ENCODE measurements at places on chromosomes 3 and 15. TPM values are rescaled to one million over a fixed set of nuclear protein-coding genes. Genes with fewer than 3 reads are reported as not detected.

GRCh38 chr3:170808041-170808440 lies 62.0 kb downstream of the RPL22L1 start:
- no peak for DNase-seq
- H3K4me3 ChIP-seq, result no peak overlapping the region
- H3K27me3 ChIP-seq, result no peaks in the 10 kb centered on the region
- peaks cover 6% of the 10 kb centered on the region for H3K4me1 ChIP-seq
- no peak overlapping the region for H3K27ac ChIP-seq

- DNase-seq, result no peak
- H3K4me3 ChIP-seq, result no peak overlapping the region
- H3K4me1 ChIP-seq, result no peaks in the 10 kb centered on the region
- H3K36me3 ChIP-seq, result no peaks in the 10 kb centered on the region
- no peak overlapping the region for H3K27ac ChIP-seq
Observed at GRCh38 chr15:92728266-92728665, 72.7 kb upstream of the FAM174B start.

DNA sequence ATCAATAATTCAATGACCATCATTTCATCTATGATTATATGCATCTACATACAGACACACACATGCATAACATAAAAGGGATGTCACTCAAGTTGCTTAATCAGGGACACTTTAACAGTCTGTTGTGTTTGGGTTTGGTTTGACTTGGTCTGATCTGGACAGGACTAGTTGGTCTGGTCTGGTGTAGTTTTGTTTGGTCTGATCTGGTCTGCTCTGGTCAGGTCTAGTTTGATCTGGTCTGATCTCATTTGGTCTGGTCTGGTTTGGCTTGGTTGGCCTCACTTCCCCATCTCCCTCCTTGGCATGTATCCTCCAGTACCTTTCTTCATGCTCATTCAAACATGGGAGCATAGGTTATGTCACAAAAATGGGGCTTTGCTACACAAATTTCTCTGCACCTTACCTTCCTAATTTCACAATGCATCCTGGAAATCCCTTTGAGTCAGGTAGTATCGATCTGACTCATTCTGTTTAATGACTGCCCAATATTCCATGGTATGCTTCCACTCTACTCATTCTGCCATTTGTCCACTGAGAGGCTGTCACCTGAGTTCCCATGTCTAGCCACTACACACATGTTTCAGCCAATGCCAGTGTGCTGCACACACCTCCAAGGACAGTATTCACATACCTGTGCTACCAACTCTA lies 73.0 kb upstream of the TPM1 start:
- no peaks in the 10 kb centered on the region for H3K36me3 ChIP-seq
- DNase-seq, result no peak
- no peaks in the 10 kb centered on the region for H3K4me1 ChIP-seq
- H3K4me3 ChIP-seq, result no peak overlapping the region

DNA sequence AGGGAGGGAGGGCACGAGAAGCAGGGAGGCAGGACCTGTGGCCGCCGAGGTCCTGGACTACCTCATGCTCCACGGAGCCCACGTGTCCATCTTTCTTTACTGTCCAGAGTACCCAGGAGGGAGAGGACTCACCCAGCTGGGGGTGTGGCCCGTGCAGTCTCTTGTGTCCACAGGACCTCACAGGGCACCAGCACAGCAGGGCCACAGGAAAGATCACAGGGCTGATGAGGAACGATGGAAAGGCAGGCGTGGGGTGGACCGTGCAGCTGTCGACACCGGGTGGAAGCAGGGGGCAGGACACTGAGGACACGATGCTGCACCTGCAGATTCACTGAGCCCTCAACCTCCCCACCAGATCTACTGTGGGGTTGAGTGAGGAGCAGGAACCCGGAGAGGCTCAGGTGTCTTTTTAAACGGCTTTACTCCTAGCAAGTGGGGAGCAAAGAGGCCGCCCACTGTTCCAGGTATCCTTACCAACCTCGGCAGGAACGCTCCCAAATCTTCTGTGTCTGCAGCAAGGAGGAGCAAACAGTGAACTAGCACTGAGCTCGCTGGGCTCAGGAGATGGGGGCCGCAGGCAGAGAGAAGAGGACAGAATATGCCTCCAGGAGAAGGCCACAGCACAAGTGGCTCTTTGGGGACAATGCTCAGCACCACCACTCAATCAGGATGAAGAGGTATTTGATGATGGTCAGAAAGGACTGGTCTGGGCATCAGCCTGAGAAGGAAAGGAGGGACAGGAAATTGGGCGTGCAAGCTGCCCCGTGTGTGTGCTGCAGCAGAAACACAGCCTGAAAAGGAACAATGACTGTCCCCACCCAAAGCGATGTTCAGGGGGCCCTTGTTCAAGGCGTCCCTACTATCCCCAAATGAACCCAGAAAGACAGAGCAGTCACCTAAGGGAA lies 198.8 kb downstream of the XXYLT1 start:
- no peaks in the 10 kb centered on the region for H3K27me3 ChIP-seq
- no peak for DNase-seq
- no peaks in the 10 kb centered on the region for H3K36me3 ChIP-seq
- H3K4me1 ChIP-seq, result no peaks in the 10 kb centered on the region
- H3K27ac ChIP-seq, result no peak overlapping the region

- H3K27ac ChIP-seq, result no peak overlapping the region
- no peak overlapping the region for H3K4me3 ChIP-seq
- H3K4me1 ChIP-seq, result no peaks in the 10 kb centered on the region
- DNase-seq, result no peak
Observed at GRCh38 chr3:77475507-77475906, 435.6 kb downstream of the ROBO2 start.

DNA sequence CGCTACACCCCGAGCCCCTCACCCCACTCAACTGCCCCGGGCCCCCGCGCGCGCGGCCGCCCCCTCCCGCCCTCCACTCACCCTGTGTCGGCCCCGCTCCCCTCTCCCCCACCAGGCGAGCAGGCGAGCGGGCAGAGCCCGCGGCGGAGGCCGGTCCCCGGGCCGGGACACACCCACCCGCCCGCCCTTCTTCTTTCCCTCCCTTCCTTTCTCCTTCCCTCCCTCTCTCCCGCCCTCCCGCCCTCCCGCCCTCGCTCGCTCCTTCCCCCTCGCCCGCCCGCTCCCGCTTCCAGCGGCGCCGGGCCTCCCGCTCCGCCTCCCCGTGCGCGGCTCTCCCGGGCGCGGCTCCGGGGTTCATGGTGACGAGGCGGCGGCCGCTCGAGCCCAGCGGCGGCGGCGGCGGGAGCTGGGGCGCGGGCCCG lies at the start of gene CTDSPL:
Gene CTDSPL (plus strand): TSS at position 261 of the 422 bp plus-strand sequence. CDS start 320 bp downstream, outside the sequence.
- H3K4me3 ChIP-seq, result peak within 1 kb of the TSS; percentile 34
- H3K27ac ChIP-seq, result peak within 1 kb of the TSS; percentile 83
- H3K4me1 ChIP-seq, result peaks cover 35% of the 10 kb centered on the region
- H3K36me3 ChIP-seq, result no peaks in the 10 kb centered on the region
- peak; percentile 54 for DNase-seq

DNA sequence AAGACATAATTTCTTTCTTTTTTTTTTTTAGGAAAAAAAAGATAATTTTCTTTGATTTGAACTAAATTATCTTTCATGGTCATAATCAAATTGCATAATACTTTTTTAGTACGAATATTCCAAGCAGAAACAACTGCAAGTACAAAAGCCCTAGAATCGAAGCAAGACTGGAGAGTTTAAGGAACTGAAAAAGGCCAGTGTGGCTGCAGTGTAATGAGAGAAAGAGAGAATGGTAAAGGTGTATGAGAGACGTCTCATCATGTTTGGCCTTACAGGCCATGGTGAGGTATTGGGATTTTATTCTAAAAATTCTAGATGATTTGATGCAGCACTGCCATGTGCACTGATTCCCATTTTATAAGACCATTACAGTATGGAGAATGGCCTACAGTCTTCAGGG lies 180.9 kb downstream of the SUCNR1 start:
- H3K27ac ChIP-seq, result no peak overlapping the region
- no peak overlapping the region for H3K4me3 ChIP-seq
- H3K27me3 ChIP-seq, result no peaks in the 10 kb centered on the region
- no peaks in the 10 kb centered on the region for H3K4me1 ChIP-seq
- H3K36me3 ChIP-seq, result no peaks in the 10 kb centered on the region

CCR9 gene
- not detected for total RNA-seq

GRCh38 chr3:108293858-108294257 lies 2.5 kb upstream of the HHLA2 start:
- no peaks in the 10 kb centered on the region for H3K36me3 ChIP-seq
- H3K4me3 ChIP-seq, result no peak overlapping the region
- no peak for DNase-seq

DNA sequence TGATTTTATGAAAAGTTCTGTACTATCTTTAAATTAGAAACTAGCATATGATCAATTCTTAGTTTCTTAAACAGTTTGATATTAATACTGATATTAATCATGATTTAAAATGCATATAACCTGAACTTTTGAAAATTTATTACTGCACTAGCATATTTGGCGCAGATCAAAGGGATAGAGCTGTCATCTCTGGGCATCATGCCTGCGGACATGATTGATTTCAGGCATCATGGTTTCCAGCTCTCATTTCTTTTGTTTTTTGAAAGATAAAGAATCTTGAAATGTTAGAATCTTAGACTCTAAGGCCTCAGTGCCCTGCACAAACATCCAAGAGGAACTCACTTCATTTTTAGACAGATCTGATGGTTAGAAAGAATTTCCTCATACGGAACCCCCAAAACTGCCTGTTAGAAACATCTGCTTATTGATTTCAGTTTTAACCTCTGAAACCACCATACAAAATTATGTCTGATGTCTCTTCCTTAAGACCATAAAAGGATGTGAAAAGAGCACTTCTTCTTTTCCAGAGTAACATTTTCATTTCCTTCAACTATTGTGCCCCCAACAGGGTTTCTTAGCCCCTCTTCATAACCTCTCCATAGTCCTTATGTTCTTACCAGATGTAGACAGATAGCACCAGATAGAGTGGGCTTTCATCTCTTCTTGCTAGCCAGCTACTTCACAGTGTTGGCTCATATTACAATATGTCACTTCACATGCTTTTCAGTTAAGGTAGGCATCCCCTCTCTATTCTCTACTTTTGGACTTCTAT lies 110.8 kb downstream of the BBX start:
- no peaks in the 10 kb centered on the region for H3K27me3 ChIP-seq
- no peak overlapping the region for H3K27ac ChIP-seq
- no peak for DNase-seq
- no peaks in the 10 kb centered on the region for H3K36me3 ChIP-seq

TRAK1 gene
- 24.1 TPM for total RNA-seq

WNT5A gene
- 5.9 TPM for total RNA-seq

BLM gene
- 0.26 TPM for total RNA-seq

DNA sequence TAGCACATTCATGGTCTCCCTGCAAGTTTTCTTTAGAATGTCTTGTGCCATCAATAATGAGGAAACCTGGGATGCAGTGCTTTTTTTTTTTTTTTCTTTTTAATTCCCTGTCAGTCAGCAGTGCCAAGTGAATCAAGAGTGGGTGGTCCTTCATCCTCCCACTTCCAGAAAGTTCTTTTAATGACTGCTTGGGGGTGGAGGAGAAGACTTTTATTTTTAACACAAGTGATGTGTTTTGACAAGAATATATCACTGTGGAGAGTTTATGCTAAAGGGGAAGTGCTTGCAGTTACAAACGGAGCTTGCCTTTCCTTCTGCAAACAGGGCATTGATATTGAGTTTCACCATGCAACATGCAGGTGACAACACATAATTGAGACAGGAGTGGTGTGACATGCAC lies 69.7 kb downstream of the CACNA2D3 start:
- H3K27me3 ChIP-seq, result no peaks in the 10 kb centered on the region
- no peak overlapping the region for H3K27ac ChIP-seq
- DNase-seq, result no peak
- no peaks in the 10 kb centered on the region for H3K4me1 ChIP-seq
- H3K36me3 ChIP-seq, result no peaks in the 10 kb centered on the region
- H3K4me3 ChIP-seq, result no peak overlapping the region

DNA sequence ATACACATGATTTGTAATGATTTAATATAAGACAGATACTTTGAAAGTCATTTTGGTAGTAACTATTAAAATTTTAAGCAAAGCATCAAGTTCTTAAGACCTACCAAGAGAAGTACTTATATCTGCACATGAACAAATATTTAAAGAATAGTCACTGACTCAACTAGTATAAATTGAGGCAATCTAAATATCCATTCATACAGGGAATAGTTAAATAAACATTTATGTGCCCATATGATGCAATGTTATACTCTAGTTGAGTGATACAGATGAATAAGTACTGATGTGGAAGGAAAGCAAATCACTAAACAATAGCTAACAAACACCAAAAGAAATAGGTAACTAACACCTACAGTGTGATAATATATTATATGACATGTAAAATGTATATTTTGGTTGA lies 527.7 kb downstream of the EPHA3 start:
- H3K4me3 ChIP-seq, result no peak overlapping the region
- no peaks in the 10 kb centered on the region for H3K36me3 ChIP-seq
- no peaks in the 10 kb centered on the region for H3K27me3 ChIP-seq
- H3K27ac ChIP-seq, result no peak overlapping the region
- no peak for DNase-seq
- H3K4me1 ChIP-seq, result no peaks in the 10 kb centered on the region

DNA sequence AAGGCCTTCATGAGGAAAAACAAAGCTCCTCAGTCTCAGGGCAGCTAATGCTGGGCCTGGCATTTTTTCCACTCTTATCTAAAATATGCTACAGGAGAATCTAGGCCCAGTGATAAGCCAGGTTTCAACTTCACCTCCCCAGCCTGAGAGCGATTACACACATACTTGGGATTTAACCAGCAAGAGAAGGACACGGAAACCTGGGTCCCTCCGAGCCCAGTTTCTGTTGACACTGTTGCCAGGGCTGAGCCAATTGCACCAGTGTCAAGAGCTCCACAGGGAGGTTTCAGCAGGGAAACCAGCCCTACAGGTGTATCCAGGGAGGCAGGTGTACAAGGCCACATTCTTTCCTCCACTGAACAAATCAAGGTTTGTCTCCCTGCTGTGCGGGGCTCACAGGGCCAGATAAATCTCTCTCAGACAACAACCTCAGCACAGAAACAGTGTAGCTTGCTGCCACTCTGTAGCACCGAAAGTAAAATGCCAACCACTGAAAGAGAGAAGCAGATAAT lies 85.4 kb downstream of the MAGI1 start:
- peaks cover 73% of the 10 kb centered on the region for H3K4me1 ChIP-seq
- no peaks in the 10 kb centered on the region for H3K27me3 ChIP-seq
- no peaks in the 10 kb centered on the region for H3K36me3 ChIP-seq
- DNase-seq, result peak; percentile 94
- no peak overlapping the region for H3K4me3 ChIP-seq

GRCh38 chr15:88487178-88487795 lies 19.8 kb downstream of the MRPS11 start:
- H3K36me3 ChIP-seq, result no peaks in the 10 kb centered on the region
- H3K4me1 ChIP-seq, result no peaks in the 10 kb centered on the region
- H3K4me3 ChIP-seq, result no peak overlapping the region
- no peak overlapping the region for H3K27ac ChIP-seq
- DNase-seq, result no peak
- H3K27me3 ChIP-seq, result no peaks in the 10 kb centered on the region

ILDR1 gene
- 4.6 TPM for total RNA-seq

- H3K27ac ChIP-seq, result no peak overlapping the region
- no peak for DNase-seq
- no peaks in the 10 kb centered on the region for H3K36me3 ChIP-seq
- no peak overlapping the region for H3K4me3 ChIP-seq
- H3K27me3 ChIP-seq, result no peaks in the 10 kb centered on the region
Observed at GRCh38 chr15:65867244-65867643, 2.0 kb upstream of the RAB11A start.
